ENCODE measurements at places on chromosomes 5 and 9.
A peak's percentile ranks its signal among the peaks of the same experiment; 100 is the strongest.

DNA sequence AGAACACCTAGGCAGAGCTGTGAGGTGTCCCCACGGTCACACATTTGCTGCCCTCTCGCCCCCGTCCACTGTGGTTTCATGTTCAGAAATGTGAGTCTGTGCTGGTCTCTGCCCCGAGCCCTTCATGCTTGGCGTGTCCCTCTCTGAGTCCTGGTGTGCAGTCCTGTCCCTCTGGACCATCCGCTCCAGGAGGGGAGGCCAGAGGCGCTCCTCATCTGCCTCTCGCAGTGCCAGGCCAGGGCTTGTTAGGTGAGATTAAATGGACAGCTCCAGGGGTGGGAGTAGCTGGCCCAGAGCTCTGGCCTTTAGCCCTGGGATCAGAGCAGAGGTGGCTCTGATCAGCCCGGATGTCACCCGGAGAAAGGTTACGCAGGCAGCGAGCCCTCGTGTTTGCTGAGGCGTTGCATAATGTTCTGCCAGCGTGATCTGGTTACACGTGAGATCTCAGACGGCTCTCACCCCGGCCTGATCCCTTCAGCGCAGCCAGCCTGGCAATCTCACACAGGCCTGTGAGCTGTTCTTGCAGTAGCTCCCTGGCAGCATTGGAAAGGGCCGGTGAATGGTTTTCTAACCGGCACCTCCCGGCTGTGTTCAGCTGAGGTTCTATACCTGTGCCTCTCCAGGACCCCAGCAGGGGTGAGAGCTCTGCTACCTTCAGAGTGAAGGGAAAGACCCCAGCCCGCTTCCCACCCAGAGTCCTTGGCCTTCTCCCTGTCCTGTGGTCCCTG, 24.5 kb downstream of the PTGES2 start:
- DNase-seq = no peak

DNA sequence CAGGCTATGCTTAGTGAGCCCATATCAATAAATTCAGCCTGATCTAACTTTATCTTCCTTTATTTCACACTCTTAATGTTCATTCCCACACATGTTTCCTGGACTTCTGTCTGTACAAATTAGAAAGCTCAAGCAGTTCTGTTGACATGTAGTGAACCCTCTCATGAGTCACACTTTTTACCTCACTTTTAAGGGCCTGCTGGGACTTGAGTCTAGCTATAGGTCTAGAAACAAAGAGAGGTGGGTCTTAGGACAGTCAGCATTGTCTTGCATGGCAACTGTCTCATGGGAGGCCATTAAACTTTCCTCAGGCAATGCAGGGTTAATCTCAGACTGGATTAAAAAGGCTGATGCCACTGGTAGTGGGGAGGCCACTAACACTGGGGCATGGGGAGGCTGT, 8.6 kb upstream of the CCNH start:
- no peak for DNase-seq

DNA sequence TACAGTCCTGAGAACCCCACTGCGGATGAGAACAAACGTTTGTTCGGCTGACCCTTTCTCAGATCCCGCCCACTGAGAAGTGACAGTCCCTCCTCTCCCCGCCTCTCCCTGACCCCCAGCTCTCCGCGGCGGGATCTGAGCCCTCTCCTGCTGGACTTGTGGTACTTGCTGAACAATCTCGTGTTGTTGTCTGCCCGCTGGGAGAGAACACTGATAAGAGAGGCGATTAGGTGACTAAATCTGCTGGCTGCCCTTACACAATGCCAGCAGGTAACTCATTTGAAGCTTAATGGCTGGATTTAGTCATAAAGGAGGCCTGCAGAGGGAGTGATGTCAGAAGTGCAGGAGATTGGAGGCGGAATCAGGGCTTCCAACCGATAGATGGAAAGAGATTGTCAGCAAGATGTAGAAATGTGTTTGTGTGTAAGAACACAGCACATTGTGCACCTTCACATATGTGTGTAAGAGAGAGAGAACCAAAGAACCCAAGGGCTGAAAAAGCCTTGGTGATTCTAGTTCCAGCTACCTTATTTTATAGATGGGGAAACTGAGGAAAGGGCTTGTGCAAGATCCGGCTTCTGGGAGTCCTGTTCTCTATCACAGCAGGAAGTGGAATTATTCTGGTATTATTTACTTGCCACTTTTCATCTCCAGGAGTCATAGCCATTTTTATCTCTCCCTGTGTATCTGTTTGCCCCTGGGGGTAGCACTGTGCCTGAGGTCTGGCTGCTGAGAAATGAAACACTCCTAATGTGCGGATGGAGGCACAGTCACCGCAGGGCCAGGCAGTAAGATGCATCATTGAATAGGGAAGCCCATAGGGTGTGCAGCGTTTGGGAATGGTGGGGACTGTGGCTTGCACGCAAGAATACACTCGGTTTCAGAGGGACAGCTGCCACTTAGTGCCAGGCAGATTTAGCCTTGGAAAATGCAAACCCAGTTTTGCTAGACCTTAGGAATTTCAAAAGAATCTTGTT, 203.7 kb upstream of the MSX2 start:
- DNase-seq = no peak

DNA sequence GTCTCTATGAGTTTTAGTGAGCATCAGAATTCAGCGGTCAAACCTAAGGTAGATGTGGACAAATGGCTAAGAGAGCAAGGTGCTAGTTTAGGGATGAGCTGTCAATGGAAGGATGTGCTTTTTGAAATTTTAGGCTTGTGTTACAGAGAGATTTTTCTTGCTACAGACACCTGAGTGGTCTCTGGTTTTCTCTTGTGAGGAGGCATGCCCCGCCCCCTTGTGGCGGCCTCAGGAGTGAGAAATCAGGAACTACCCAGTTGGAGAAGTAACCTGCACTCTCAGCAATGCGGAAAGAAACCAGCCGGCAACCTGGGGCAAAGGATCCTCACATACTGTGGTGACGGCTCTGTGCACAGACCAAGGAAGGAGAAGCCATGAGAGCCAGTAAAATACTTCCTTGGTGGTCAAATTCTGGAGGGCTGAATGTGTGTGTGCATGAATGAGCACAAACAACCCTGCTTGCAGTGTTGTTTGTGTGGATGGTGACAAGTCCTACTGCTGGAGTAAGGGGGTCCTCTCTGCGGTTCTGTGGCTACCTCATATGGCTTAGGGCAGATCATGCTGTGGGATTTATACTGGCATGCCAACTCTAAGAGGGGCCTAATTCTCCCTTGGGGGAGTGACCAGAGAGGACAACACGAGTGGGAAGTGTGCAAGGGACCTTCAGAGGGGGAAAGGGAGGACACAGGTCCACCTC, 16.7 kb upstream of the HSD17B4 start:
- peak; percentile 73 for DNase-seq

DNA sequence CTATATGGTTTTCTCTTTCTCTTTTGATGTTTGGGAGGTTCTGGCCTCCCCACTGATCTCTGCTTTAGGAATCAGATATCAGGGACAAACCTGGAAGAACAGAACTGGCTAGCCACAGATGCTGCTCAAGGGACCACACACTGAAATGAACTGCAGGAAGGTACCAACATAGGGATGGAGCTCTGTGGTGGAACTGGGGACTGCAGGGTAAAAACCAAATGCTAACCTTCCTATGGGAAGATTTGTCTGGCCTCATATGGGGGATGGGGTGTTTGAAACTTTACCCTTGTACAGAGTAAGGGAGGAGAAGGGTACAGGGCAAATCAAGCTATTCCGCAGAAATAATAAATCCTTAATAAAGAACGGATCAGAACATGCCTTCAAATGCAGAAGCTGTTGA, 49.4 kb downstream of the ELOVL7 start:
- no peak for DNase-seq

DNA sequence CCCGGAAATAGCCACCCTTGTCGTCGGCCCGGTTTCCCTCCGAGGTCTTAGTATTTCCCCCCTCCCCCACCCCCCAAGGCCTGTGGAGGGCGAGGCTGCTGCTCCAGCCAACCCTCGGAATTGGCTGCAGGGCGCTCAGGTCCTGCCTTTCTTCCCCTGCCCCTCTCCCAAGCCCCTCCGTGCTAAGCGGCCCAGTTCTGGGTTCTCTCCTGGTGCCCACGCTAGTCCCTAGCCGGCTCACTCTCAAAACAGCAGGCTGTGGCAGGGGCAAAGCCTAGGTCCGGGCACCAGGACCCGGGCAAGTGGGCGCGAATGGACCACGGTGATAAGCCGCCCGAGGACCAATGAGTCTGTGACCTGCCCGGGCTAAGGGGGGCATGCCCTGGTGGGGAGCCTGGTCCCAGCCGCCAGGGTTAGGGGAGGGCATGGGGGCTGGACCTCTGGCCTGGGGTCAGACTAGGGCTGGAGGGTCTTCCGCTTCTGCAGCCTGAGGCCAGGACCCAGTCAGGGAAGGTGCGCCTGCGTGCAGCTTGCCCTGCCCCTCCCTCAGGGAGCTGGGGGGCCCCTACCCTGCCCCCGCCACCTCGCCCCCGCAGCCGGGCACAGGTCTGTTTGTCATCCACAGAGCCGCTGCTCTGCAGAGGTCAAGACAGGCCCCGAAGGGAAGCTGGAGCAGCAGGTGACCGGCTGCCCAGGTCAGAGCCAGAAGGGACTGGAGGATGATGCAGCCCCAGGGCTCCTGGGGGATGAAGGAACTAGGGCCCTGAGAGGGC, 5.0 kb upstream of the IRX4 start:
- DNase-seq = no peak

GRCh38 chr5:164303646-164304215, 798.3 kb downstream of the MAT2B start:
- DNase-seq = no peak

DNA sequence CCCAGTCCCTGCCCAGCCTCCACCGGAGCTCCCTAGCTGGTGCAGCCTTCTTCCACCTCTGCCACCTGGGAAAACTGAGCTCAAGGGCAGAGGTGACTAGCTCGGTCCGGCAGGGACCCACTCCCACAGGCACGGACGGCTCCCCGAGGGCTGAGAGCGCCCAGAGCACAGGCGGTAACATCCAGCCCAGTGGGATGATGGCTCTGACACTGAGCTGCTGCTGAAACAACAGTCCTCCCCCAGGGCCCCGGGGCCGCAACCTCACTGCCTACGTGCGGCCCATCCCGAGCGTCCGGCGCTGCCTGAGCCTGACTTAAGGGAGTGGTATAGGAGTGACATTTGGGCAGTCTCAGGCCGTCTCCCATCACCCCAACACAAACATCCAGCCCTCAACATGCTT, 3.7 kb downstream of the FAM163B start:
- no peak for DNase-seq

DNA sequence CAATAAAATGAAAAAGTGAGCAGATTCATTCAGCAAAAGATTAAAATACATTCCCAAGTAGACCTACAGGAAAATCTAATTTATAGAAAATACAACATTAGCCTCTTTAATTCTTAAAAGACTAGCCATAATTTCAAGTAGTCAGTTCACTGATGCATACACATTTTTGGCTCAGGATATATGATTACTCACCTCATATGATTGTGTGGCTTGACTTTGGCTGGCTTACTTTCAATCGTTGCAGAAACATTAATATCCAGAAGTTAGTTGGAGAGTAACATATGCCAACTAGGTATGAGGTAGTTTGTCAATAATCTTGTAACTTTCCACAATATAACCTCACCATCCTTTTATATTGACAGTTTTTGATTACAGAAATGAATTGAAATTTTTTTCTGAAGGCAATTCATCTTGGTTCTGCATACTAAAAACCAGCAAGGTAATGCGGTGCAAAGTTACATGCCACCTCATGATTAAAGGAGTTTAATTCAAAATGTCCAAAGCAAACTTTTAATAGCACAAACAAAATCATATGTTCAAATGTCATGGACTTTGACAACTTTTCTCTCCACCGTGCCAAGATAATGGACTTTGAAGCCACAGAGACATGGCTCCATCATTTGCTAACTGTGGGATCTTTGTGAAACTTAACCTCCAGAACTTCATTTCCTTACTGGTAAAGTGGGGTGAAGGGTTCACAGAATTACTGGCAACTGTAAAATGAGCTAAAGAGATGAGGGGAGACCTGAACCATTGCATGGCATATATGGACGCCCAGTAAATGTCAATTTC, 76.6 kb upstream of the PAM start:
- no peak for DNase-seq

GRCh38 chr9:2771661-2772060, 54.4 kb downstream of the KCNV2 start:
- no peak for DNase-seq

- no peak for DNase-seq
These were observed 10.1 kb upstream of the MOB3B start for GRCh38 chr9:27539479-27540441.

DNA sequence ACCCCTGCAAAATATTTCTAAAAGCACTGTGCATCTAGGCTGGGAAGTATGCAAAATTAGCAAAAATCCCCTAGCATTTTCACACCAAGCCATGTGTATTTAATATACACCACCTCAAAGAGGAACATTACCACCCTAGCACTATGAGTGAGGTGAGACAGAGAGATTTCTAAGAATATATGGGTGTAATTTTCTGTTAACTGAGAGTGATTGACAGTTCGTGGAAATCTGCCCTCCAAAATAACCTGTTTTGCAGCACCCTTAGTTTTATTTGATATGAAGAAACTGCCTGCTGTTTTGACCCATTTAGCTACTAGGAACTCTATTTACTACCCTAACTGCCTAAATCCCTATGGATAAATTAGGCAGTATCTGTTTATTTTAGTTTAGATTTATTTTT, 64.2 kb upstream of the CDKN2B start:
- DNase-seq = no peak

- no peak for DNase-seq
These were observed 198.9 kb upstream of the WWC1 start for GRCh38 chr5:168092209-168093185.

GRCh38 chr5:134982230-134982629, 14.5 kb downstream of the CATSPER3 start:
- DNase-seq = no peak

GRCh38 chr9:137963525-137963924, 85.9 kb downstream of the CACNA1B start:
- DNase-seq = no peak

- no peak for DNase-seq
These were observed 217.0 kb downstream of the DMRT2 start for GRCh38 chr9:1267141-1267570.

DNA sequence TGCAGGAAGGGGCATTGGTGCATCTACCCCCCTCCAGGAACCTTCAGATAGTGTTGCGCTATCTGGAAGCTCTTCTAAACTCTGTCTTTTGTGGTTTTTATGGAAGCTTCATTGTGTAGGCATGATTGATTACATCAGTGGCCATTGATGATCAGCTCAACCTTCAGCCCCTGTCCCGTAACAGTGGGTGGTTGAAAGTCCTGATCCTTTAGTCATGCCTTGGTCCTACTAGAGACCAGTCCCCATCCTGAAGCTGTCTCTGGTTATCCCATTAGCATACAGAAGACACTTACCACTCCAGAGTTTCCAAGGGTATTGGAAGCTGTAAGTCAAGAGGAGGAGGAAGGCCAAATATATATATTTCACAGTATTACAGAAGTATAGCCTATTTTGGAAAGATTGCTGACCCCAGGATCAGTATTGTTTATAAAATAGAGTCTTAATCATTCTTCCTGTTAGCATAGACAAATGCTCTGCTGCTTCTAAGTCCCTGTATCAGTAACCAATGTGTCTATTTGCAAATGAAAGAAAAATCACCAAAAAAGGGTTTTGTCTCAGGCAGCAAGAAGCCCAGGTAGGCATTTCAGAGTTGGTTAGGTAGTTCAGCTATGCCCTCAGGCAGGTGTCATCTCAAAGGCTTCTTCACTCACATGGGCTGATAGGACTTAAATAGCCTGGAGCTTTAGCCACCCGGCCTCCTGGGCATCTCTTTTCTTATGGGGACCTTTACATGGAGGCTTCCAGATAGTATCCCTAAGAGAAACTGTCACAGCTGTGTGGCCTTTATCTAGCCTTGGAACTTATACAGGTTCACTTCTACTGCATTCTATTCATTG, 41.6 kb downstream of the SPIN1 start:
- DNase-seq = no peak

GRCh38 chr5:74185599-74185998, 454.9 kb downstream of the ENC1 start:
- DNase-seq = no peak
